ENCODE measurements at places on chromosomes 13 and 19. TPM values are rescaled to one million over a fixed set of nuclear protein-coding genes. Genes with fewer than 3 reads are reported as not detected.
A peak's percentile ranks its signal among the peaks of the same experiment; 100 is the strongest.

Gene NPAS1
- total RNA-seq: 1.2 TPM

Gene IGFL1
- not detected for total RNA-seq

Gene SRRM5
- total RNA-seq: 1.5 TPM

GRCh38 chr13:113078902-113079780 lies 26.4 kb upstream of the F7 start:
- no peak overlapping the region for H3K27ac ChIP-seq
- no peaks in the 10 kb centered on the region for H3K4me1 ChIP-seq
- DNase-seq: no peak
- no peaks in the 10 kb centered on the region for H3K36me3 ChIP-seq

GRCh38 chr13:40438999-40439797 lies 227.2 kb downstream of the FOXO1 start:
- no peaks in the 10 kb centered on the region for H3K27me3 ChIP-seq
- H3K36me3 ChIP-seq: no peaks in the 10 kb centered on the region
- H3K27ac ChIP-seq: peak overlapping the region; percentile 22
- DNase-seq: peak; percentile 35

GRCh38 chr19:7643031-7643415 lies 6.1 kb downstream of the STXBP2 start:
- no peak overlapping the region for H3K27ac ChIP-seq
- H3K36me3 ChIP-seq: peaks cover 3% of the 10 kb centered on the region
- H3K4me3 ChIP-seq: no peak overlapping the region
- no peak for DNase-seq
- no peaks in the 10 kb centered on the region for H3K27me3 ChIP-seq
- peaks cover 1% of the 10 kb centered on the region for H3K4me1 ChIP-seq

DNA sequence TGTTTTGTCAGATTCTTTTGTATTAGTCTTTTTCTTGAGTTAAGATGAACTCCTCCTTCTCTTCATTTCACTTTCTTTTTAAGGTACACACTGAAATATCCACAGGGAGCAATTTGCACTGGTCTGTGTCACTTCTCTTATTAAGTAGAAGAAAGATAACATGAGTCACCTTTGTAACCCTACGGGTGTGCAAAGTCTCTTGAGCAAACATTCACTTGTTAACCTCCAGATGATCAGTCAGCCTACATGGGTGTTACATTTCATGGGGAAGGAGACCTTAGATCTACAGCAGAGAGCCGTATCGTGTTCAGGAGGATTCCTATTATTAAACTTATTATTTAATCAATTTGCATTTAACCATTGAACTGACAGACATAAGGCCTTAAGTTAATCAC lies 5.1 kb downstream of the ZNF507 start:
- DNase-seq: no peak
- no peaks in the 10 kb centered on the region for H3K27me3 ChIP-seq
- peaks cover 34% of the 10 kb centered on the region for H3K4me1 ChIP-seq
- no peak overlapping the region for H3K4me3 ChIP-seq

DNA sequence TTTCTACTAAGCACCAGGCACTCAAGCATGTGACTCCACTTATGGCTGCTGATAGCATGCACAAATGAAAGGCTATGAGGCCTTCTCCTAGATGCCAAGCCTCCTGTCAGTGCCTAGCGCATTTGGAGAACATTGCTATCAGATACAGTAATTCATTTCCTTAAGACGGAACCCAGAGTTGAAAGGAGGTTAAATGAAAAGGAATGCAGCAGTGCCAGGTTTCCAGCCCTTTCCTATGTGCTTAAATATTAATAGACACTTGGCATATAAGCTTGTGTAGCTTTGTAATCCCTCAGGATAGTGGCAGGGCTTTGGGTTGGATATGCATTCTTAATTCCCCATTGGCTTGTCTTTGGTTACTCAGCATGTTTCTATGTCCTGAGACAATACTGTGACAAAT lies 140.1 kb upstream of the FRY start:
- H3K4me1 ChIP-seq: no peaks in the 10 kb centered on the region
- no peak for DNase-seq
- no peaks in the 10 kb centered on the region for H3K27me3 ChIP-seq
- no peak overlapping the region for H3K27ac ChIP-seq
- H3K4me3 ChIP-seq: no peak overlapping the region
- H3K36me3 ChIP-seq: no peaks in the 10 kb centered on the region

DNA sequence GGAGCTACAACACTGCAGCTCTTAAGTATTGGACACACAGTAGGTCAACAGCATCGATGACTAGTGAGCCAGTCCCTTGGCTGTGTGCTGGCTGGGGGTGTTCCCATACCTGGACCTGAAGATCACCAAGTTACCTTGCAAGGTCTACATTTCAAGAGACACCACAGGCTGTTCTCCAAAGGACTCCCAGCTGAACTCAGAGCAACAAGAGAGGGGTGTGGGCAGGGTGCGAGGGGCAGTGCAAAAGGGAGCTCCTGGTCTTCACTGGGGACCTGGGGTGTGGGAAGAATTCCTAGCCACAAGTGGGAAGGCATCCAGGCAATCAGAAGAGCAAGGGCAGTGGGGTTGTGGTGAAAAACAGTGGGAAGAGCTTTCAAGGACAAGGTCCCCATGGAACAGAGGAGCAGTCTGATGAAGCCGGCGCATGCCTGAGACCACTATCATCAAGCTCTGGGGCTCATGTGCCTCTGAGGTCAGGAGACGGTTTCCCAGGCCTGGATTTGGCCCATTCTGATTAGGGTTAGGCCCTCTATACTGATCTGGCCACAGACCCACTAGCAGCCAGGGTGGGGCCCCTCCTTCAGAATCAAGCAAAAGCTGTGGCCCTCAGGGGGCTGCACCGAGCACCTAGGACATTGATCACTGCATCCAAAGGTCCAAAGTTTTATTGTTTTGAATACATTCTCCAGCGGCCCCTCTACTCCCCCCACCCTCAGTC lies 4.7 kb upstream of the GSK3A start:
- no peak for DNase-seq
- peaks cover 20% of the 10 kb centered on the region for H3K4me1 ChIP-seq
- H3K27me3 ChIP-seq: no peaks in the 10 kb centered on the region
- no peaks in the 10 kb centered on the region for H3K36me3 ChIP-seq
- H3K4me3 ChIP-seq: no peak overlapping the region

- DNase-seq: no peak
- no peaks in the 10 kb centered on the region for H3K4me1 ChIP-seq
- no peaks in the 10 kb centered on the region for H3K27me3 ChIP-seq
- no peak overlapping the region for H3K27ac ChIP-seq
- no peak overlapping the region for H3K4me3 ChIP-seq
- no peaks in the 10 kb centered on the region for H3K36me3 ChIP-seq
These were observed 45.5 kb downstream of the ARHGEF7 start for GRCh38 chr13:111160648-111161047.

Data from naive thymus-derived CD4-positive, alpha-beta T cell (primary cell).